ENCODE measurements at places on chromosomes 6 and 20.

DNA sequence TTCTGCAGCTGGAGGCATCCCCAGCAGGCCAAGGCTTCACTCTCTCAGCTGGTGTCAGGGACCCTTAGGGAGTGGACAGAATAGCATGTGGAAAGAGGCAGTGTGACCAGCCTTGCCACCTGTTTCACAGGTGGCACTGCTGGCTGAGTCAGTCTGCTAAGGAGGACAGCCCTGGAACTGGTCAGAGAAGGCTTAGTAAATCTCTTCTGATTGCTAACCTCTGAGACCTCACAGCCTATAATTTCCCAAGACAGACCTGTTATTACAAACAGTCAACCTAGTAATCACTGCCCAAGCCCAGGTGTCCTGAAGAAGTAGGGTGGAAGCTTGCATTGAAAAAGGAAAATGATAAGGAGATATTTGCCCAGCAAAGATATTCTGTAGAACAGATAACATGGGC is 26.4 kb upstream of the PAQR8 start:
- DNase-seq = no peak

DNA sequence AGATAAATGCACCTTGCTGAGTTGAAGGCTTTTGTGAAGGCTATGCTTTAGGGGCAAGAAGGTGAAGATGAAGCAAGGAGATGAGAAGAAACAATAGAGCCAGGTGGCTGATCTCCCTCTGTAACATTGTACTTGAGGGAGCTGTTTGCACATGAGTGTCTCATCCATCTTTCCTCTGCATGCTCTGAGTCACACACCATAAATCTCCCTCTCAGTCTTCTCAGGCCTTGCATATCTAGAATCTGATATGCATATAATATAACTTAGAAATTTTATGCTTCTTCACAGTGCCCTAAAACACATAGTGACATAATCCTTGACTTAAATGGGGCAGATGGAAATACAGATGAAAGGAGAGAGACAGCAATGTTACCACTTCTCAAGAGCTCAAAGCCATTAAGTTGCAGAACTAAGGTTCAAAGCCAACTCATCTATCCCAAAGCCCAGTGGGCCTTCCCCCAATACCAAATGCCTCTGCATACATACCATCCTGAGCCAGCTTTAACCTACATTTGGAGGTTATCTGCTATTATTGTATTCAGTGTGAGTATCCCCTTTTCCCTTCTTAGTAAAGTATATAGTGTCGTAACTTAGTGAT is 62.4 kb upstream of the STXBP5 start:
- no peak for DNase-seq

DNA sequence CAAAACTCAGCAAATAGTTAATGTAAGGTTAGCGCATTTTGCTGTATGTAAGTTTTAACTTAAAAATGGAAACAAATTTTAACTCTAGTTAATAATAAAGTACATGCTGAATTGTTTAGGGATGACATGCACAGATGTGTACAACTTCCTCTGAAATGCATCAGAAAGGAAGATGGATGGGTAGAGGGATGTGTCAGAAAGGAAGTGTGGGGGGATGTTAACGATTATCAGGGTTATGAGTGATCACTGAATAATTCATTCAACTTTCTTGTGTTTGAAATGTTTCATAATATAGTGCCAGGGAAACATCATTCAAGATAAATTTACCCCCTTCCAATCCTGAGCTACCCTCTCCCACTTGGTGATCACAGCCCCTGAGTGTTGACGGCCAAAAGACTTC is 87.6 kb downstream of the FOXA2 start:
- DNase-seq = no peak

DNA sequence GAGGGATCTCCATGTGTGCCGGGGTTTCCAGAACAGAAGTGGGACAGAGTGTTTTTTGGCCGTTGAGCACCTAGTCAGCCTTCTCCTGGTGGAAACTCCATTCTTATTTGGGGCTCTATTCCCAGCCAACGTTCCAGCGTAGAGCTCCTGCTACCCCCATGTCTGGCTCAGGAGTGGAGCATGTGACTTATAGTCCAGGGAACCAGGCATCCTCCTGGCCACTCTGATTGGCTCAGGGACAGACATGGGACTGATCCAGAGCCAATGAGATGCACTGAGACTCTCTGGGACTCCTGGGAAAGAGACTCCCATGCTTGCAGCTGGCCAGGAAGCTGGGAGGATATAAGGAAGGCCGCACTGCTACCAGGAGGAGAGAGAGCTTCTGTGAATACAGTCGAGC is 87.1 kb downstream of the SULF2 start:
- no peak for DNase-seq

DNA sequence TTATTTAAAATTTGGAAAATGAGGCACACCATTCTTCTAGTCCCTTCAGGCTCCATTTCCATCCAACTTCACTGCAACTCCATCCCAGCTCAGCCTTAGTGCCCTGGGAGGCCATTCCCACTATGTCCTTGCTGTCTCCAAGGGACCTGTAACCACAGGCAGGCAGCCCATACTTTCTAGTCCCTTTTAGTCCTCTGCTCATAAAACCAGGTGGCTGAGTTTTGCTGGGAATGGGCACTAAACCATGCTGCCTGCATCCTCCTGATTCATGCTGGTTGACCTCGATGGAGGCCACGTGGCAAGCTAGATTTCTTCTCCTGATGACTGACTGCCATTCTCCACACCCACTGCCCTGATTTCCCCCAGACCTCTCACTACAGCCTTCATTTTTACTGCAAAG is 27.5 kb upstream of the MYMX start:
- DNase-seq = no peak

DNA sequence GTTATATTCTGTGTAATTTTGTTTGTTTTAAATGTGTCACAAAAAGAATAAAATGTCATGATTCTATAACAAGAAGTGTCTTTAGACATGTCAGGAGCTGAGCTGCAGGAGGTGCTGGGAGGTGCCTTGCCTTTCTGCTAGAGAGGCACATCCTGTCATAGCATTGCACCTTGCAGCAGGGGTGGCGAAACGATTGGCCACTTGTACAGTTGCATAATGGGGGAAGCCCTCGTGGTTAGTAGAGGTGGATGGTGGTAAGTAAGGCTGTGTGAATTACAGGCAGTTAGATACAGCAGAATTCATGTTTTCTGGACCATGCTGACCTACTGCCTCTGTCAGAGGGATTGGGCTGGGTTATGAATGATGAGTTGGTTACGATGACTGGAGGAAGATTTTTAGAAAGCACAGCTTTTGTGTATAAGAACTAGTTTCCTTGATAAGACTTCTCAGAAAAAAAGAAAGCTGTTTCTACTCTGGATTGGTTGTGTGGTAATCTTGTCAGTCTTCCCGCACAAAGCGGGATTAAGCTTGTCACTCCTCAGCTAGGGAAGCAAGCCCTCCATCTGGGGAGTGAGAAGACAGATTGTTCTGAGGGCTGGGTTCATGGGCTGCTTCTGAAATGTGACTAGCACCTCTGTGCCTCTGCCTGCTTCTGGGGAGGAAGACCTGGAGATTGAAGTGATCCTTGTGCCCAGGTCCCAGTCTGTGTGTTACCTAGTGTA is 74.9 kb downstream of the FOXO3 start:
- DNase-seq = peak; percentile 42

Data from activated T-cell treated with anti-CD3 and anti-CD28 coated beads, Interleukin-2, amount 50 U/mL, for 72 hours (primary cell).